NCI-H187 treated with DMSO at 0.1 percent for 48 hours (cell line): ENCODE measurements at places on chromosomes 12 and 14.
A peak's percentile ranks its signal among the peaks of the same experiment; 100 is the strongest.

- DNase-seq: no peak
Observed at GRCh38 chr14:75427482-75428229, at the start of gene JDP2. JDP2 (plus strand) TSS chr14:75428022; CDS start chr14:75437921, 9,899 bp downstream.

GRCh38 chr12:68695454-68695853, 8.7 kb downstream of the NUP107 start:
- DNase-seq: no peak

DNA sequence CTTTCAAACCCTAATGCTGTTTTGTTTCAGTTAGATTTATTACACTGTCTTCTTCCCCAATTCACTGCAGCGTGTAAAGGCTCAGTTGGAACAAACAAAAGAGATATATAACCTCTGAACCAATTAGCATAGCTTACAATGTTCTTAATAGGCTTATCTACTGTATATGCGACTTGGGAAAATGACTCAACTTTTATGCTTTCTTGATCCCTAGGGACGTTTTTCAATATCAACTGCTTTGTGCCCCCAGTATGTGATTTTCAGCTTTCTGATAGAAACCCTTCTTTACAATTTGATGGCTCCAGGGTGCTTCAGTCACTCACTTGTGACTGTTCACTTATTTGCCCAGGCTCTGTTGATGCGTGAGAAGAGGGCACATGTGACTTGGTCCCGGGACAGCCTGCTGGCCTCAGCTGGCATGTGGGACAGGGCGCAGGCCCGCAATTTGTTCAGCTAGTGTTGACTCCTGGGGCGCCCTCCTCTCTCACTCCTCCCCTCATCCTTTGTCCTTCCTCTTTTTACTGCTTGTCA, 107.1 kb downstream of the TMTC2 start:
- DNase-seq: no peak

GRCh38 chr14:21846227-21846885, 172.7 kb upstream of the OR4E1 start:
- no peak for DNase-seq

GRCh38 chr14:68292441-68293215, 473.0 kb downstream of the RAD51B start:
- DNase-seq: no peak

- DNase-seq: peak; percentile 38
Observed at GRCh38 chr12:78562368-78563205, 302.0 kb upstream of the SYT1 start.

- no peak for DNase-seq
Observed at GRCh38 chr14:77203611-77204458, 22.2 kb downstream of the TMEM63C start.

GRCh38 chr14:33999771-34000291, 49.0 kb upstream of the EGLN3 start:
- DNase-seq: no peak

- DNase-seq: no peak
Observed at GRCh38 chr12:87967871-87968270, 61.3 kb downstream of the C12orf50 start.

DNA sequence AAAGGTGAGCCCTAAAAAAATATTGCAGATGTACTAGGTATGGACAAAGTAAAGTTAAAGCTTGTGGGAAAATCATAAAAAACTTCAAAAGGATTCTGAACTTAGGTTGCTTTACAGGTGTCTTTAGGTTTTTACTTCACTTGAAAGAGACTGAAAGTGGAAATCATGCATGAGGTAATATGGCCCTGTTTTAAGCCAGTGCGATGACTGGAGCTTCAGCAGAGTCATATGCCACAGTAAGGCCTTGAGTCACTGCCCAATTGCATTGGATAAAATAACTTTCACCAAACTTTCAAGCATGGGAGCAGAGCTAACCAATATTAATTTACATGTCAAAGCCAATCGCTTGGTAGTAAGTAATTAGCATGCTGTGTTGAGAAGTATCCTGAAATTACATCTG, 63.9 kb upstream of the TMEM260 start:
- DNase-seq: no peak

- DNase-seq: no peak
Observed at GRCh38 chr12:69620077-69620476, 9.4 kb upstream of the LRRC10 start.

- DNase-seq: no peak
Observed at GRCh38 chr12:55942055-55942454, 11.1 kb downstream of the DGKA start.
